Esophagus muscularis mucosa (tissue), 4 donors: ENCODE measurements at places on chromosomes 13 and 19. TPM values are rescaled to one million over a fixed set of nuclear protein-coding genes. Genes with fewer than 3 reads are reported as not detected.

DNA sequence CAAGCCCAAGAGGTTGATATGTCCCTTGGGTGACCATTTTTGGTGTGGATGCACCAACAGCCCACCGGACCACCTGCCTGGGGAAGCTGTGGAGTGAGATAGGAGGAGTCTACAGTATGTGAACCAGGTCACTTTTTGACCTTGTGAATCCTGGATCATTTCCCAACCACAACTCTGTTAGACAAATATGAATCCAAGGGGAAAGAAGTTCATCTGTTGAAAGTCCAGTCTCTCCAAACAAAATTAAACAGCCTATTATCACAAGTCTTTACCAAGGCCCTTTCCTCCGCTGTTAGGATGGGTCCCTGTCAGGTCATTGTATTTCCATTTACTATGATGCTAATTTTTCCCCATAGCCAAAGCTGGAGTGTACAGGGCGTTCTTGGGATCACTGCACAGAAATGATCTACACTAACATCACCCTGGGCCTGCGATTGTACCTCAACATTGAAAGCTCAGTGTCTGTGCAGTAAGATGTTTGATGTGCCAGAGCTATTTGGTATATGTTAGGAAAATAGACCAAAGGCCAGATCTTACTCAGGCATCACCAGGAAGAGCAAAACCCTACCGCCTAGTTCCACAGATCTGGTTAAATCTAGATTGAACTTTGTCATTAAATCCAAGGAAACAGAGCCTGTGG, 117.1 kb downstream of the STARD13 start:
- no peak overlapping the region for H3K4me3 ChIP-seq
- H3K27me3 ChIP-seq = no peaks in the 10 kb centered on the region
- DNase-seq = no peak
- H3K27ac ChIP-seq = peak overlapping the region; percentile 56

Gene ZNF112
- 2.7 TPM for total RNA-seq

DNA sequence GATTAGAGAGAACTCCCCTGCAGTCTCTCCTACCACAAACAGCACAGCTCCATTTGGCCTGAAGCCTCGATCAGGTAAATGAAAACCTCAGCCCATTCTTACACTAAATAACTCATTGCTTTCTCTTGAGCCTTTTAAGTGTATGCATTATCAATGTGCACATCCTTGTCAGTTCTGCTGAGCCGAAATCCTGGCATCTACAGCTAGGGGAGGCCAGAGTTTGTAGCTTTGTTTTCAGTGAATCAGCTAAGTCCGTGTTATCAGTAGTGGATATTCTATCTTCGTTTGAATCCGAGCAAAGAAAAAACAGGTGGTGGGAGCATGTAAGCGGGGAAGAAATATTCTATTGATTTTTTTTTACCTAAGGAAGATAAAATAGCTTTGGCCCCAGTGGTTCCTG, 84.4 kb downstream of the ESD start:
- H3K36me3 ChIP-seq = peaks cover 59% of the 10 kb centered on the region
- H3K27ac ChIP-seq = no peak overlapping the region
- no peak for DNase-seq
- no peaks in the 10 kb centered on the region for H3K4me1 ChIP-seq
- H3K4me3 ChIP-seq = no peak overlapping the region

DNA sequence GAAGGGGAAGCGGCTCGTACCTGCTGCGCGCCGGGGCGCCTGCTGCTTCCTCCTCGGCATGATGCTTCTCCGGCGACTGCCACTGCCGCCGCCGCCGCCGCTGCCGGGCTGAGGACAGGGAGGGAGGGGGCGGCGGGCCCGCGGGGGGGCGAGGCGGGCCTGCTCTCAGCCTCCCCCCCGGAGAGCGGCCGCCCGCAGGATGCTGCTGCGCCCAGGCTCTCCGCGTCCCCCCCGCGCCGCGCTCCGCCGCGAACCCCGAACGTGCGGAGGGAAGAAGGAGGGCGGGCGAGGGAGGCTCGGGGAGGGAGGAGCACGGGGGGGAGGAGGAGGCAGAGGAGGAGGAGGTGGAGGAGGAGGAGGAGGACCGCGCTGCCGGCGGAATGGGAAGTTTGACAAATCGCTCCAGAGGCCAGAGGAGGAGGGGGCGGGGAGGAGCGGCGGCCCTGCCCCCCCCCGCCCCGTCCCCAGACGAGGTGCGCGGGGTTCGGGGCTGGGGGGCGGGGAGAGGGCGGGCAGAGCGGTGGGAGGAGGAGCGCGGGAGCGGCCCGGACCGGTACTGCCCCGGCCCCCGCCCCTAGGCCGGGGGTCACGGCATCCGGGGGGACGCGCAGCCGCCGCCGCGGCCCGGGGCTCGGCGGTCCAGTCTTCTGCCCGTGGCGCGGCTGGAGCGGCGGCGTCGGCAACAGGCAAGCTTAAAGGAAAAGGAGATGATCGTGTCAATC, at the start of gene TSHZ3:
TSHZ3 (minus strand) TSS at position 277 of the 722 bp plus-strand sequence; CDS start at position 60, 217 bp downstream.
- no peaks in the 10 kb centered on the region for H3K36me3 ChIP-seq
- H3K27me3 ChIP-seq = no peaks in the 10 kb centered on the region
- peak within 1 kb of the TSS; percentile 79 for H3K4me3 ChIP-seq
- no peak for DNase-seq
